HFFc6 (cell line): ENCODE measurements at places on chromosomes 13 and 19.

- DNase-seq, result no peak
These were observed 54.0 kb upstream of the DOCK9 start for GRCh38 chr13:99031832-99032231.

- no peak for DNase-seq
These were observed 11.8 kb upstream of the EDNRB start for GRCh38 chr13:77930430-77930829.

- DNase-seq, result no peak
These were observed 2.3 kb downstream of the MIDN start for GRCh38 chr19:1250437-1251260.

- DNase-seq, result no peak
These were observed 14.5 kb downstream of the IPO5 start for GRCh38 chr13:97967948-97968347.

GRCh38 chr13:28794396-28794795, 25.7 kb upstream of the MTUS2 start:
- no peak for DNase-seq

DNA sequence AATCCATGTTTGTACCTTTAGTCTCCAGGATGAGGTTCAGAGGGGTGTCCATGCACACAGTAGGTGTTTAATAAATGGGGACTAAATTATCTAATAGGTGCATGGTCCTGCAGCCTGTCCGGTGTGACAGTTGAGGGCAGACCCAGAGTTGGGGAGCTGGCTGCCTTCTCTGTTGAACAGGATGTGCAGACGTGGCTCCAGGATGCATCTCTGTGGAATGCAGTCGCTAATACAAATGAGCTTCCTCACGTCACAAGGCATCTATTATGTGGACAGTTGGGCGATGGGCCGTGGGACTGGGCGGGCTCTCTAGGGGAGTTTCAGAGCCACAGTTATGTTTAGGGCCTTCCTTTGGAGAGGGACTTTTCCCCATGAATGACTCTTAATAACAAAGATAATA, 71.0 kb downstream of the SIPA1L3 start:
- peak; percentile 29 for DNase-seq

GRCh38 chr19:48826606-48827020, 9.7 kb downstream of the HSD17B14 start:
- no peak for DNase-seq

DNA sequence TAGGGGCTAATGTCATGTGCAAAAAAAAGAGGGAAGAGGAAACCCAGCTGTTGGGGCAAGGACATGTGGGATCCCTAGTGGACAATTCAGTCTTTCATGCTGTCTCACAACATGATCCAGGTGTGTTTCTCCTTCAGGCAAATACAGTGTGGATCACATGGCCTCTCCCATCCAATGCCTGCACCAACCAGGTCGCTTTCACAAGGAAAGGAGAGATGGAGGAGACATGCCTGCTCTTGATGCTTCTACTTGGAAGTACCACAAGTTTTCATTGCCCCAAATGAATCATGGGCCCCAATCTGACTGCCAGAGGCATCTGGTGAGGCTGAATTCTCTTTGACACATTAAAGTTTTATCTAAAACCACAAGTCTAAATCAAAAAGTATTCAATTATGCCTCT, 82.1 kb downstream of the DLEU7 start:
- DNase-seq, result no peak

- DNase-seq, result no peak
These were observed 10.7 kb downstream of the EPSTI1 start for GRCh38 chr13:42981317-42981716.

GRCh38 chr13:90500569-90500968, 846.9 kb upstream of the MIR17HG start:
- DNase-seq, result no peak

DNA sequence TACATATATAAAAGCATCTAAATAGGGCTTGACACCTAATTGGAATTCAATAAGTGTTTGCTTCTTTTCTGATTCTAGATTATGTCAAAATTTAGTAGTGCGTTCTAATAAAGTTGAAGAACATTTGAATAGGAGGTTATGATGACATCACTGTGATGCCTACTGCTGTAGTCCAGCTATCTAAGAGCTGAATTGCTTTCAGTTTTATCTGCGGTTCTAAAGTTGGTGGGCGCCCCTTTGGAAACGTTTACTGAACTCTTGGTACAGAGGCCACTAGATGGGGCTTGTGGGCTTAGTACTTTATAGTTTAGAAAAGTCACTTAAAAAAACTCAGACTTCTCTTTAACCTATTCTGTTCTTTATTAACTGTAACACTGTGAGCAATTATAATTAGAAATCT, 776.9 kb downstream of the GPC5 start:
- DNase-seq, result no peak

DNA sequence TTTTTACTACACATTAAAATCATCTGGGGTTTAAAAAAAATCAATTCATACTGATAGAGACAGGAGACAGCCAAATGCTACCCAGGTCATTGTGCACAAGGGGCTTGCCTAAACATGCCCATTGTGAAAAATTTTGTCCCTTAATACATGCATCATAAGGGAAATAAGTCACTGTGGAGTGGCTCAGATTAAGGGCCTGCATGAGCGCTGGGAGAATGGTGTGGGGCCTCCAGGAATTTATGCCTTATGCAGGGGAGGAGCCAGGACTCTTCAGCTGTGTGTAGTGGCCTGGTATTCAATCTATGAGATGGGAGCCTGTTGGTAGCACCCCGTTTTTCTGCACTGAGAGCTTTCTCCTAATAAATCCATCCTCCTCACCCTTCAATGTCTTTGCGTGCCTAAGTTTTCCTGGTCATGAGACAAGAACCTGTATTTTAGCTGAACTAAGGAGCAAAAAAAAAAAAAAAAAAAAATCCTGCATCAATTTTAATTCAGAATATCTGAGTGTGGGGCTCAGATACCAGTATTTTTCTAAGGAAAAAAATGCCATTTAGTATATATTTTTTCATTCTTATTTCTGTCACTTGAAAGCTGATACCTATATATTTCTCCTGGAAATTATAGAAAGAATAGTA, 997.6 kb upstream of the ATXN8OS start:
- DNase-seq, result no peak

DNA sequence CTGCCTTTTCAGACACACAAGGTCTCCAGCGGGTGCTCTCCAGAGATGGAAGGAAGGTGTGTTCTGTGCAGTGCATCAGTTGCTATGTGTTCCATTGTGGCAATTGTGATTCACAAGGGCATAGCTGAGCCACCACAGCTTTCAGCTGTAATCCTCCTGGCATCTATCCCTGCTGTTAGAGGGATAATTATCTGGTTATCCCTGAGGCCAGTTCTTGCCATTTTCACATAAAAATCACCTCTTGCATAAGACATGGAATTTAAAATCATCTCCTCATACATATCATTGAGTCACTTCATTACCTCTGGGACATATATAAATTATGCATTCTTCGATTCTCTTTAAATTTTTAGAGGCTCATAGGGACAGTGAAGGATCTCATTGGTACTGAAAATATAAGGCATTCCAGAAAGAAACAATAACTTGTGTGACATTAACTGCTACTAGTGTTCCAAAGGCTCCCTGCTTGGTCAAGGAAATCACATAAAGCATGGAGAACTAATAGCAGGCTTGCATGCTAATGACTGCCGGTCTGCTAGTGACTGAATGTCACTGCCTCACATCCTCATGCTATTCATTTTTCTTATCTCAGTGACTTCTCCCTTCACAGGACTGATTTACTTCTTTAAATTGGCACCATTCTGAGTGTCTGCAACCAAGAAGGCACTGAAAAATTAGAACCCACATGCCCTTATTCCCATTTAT, 214.0 kb downstream of the ENOX1 start:
- DNase-seq, result peak; percentile 92

DNA sequence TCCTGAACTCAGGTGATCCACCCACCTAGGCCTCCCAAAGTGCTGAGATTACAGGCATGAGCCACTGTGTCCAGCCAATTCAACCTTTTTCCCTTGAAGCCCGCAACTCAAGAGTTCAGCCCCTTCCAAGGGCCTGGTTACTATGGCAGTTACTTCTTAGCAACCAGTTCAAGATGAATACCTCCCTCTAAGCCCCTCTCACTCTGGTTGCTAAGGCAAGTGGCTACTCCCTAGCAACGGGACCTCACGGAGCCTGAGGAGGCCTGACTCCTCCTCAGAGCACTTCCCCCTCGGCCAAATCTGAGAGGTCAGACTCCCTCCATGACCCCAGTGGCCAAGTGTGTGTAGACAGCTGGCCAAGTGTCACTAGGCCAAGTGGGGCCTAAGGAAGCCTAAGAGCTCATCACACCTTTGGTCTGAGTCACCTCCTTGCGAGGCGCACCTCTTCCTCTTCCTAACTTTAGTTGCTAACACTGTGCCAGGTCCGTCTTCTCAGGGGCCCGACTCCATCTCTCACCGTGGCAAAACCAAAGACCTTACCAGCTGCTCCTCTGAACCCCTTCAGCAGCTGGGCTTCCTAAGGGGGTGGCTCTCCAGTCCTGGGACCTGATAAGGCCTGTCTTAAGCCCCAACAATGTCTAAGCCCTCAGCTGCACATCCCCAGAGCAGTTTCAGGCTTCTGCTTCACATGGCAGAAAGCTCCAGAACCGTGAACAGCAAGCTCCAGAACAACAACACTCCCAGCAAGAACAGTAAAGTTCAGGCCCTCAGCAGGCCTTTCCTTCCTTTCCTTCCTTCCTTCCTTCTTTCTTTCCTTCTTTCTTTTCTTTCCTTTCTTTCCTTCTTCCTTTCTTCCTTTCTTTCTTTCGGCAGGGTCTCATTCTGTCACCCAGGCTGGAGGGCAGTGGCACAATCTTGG, 9.6 kb downstream of the CD37 start:
- DNase-seq, result no peak

GRCh38 chr19:46069806-46070341, 29.1 kb upstream of the IGFL4 start:
- DNase-seq, result peak; percentile 79

DNA sequence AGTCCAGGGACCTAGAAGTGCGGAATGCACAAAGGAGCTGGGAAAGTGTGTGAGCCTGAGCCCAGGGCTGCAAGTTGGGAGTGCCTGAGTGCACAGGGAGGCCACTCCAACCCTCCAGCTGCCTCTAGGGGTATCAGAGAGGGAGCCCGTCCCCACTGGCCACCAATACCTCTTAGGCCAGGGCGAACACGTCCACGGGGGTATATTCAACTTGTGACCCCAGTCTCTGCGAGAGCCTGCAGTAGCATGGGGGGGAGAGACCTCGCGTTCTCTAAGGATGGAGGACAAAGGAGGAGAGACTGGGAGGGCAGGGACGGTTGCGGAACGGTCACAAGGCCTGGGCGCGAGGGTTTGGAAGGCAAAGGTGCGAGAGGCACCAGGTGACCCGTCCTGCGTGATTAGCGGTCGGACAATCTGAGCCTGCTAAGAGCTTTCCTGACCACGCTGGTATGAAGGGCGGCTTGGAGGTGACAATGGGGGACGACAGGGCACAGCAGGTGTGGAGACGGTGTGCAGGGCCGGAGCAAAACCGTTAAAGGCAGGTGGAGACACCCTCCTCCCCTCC, 676 bp downstream of the CD320 start:
- DNase-seq, result no peak

GRCh38 chr13:98327371-98328270, 150.6 kb upstream of the RNF113B start:
- DNase-seq, result peak; percentile 38

- DNase-seq, result no peak
These were observed 11.1 kb downstream of the PROZ start for GRCh38 chr13:113169277-113170272.

GRCh38 chr13:101424381-101425155, 8.3 kb upstream of the NALCN start:
- DNase-seq, result no peak

DNA sequence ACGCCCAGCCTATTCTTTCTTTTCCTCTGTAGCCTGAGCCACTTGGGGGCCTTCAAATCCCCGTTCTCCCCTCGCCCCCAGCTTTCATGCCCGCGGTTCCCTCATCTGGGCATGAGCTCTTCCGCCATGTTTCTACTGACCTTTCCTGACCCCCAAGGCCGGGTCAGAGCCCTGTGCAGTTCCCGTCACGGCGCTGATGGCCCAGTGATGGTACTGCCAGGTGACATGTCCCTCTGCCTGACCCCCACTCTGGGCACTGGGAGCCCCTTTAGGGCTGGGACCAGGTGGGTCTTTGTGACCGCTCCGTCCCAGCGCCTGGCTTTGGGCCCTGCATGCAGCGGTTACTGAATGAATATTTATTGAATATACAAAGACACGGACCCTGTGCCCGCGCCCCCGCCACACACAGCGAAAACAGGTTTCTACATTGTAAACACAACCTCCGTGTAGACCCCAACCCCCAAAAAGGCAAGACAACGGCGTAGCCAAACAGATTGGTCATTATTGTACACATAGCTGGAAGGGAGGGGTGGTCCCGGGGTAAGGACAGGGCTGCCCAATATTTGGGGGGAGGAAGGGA, 7.7 kb downstream of the GPR108 start:
- DNase-seq, result no peak

DNA sequence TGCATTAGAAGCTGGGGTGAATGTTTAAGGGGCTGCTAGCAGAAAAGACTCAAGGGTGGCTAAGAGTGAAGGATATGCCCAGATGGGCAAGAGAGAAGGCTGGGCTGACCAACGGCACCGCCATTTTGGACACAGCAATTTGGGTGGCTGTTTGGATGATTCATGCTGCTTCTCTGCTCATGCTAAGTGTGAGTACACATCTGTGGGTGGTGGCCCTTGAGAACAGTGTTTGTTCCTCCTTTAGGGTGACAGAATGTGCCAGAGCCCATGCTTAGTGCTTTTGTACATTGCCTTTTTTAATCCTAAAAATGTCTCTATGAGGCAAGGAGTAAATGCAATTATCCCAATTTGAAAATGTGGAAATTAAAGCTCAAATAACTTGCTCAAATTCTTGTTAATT, 9.8 kb downstream of the CBY2 start:
- no peak for DNase-seq

DNA sequence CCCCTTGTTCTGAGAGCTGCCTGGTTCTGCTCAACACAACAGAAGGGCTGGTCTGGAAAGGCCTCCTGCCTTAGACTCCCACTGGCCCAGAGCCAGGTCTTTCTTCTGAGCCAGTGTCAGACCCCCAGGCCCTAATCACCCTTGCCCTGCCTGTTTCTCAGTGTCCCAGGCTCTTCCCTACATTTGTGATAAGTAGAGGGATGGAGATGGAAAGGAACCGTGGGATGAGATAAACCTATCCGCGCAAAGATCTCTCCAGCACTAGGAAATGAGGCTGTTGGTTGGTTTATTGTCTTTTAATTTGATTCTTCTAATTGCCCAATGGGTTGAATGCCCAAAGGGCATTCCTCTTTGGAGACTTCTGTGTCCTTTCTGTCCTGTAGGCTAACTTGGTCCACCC, 470.0 kb downstream of the TSHZ3 start:
- DNase-seq, result no peak

DNA sequence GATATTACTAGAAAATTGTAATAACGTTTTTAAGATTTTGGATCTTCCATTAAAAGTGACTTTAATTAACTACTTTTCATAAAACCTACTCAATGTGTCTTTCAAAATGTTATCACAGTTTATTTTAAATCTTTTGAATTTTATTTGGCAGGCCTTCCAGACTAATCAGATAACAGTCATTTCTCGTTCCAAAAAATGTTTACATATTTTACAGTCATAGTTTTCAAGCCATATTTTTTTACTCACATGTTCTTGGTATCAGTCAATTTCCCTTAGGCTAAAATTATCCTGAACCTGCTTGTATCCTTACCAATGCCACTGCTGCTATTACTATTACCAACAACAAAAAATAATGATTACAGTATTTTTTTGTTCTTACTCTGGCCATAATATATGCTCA, 1783.5 kb downstream of the SLITRK5 start:
- DNase-seq, result no peak

- DNase-seq, result no peak
These were observed 1.3 kb upstream of the KBTBD6 start for GRCh38 chr13:41133951-41134350.

GRCh38 chr13:38566519-38566918, 120.4 kb upstream of the FREM2 start:
- no peak for DNase-seq

GRCh38 chr13:78383071-78383484, 220.3 kb downstream of the POU4F1 start:
- DNase-seq, result no peak
